ENCODE measurements at places on chromosomes 3 and 15.

- no peak for DNase-seq
These were observed 50.9 kb downstream of the BOC start for GRCh38 chr3:113262304-113262665.

- DNase-seq = no peak
These were observed 225.6 kb upstream of the SATB1 start for GRCh38 chr3:18650731-18651130.

DNA sequence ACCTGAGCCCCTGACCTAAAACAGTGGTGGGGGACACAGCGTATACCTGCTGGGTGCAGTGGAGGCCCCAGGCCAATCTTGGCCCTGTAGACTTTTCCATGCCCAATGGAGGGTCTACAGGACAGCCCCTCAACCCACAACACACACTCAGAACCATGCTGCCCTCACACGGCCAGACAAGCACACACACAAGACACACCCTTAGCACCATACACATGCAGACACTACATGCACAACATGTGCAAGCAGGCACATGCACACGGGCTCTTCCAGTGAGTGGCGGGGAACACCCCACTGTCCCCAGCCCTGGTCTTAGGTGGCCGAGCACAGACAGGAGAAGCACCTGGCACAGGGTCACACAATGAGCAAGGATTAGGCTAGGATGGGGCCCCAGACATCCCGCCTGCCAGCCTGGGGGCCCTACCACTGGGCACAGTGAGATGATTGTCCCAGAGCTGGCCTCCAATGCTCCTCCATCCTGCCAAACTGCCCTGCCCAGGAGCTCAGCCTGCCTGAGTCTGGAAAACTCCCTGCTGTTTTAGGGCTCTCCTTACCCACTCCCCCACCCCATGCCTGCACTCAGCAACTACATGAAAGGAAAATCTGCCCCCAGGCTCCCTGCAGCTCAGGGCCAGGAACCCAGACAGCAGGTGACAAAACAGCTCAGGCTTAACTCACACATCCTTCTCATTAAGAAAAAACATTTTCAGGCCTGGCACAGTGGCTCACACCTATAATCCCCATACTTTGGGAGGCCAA is 15.8 kb downstream of the IQSEC1 start:
- DNase-seq = no peak

DNA sequence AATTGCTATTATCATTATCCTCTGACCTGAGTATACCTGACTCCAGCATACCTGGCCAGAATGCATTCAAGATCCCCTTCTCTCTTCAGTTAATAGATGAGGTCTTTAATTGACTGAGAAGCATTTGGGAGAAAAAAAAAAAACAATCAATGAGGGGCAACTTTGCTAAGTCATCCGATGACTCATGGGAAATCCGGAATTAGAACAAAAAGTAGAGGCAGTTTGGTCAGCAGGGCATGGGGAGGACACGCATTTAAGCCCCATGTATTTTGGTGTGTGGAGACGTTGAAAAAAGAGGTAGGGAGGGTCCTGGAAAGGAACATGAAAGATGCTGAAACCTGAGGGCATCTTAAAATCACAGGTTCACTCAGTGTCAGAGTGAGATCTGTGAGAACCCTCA is 256.2 kb downstream of the RORA start:
- DNase-seq = no peak

GRCh38 chr3:141460097-141460704 is 26.6 kb upstream of the RASA2 start:
- DNase-seq = peak; percentile 92

DNA sequence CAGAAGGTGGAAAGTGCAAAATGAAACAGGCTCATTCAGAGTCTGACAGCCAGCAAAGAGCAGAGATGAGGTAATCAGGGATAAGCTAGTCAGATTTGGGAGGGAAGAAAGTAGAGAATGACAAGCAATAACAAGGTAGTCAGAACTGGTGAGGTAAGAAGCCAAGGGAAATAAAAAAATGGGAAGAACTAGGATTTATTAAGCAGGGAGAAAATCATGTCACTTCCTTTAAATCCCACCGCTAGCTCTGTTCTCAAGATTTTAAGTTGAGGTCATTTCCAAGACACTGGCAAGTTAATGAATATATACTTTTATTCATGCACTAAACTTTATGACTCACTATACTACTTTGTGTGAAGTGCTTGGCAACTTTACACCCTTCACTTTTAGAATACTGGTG is 1106.8 kb downstream of the IGSF11 start:
- no peak for DNase-seq
